Suppressor macrophage treated with lipopolysaccharide for 1 hour (primary cell): ENCODE measurements at places on chromosomes 13 and 19.

- no peak for DNase-seq
These were observed 382.8 kb upstream of the ZNF507 start for GRCh38 chr19:31962561-31962996.

- DNase-seq = peak; percentile 91
These were observed 14.8 kb downstream of the DHX34 start for GRCh38 chr19:47363758-47364531.

- DNase-seq = peak; percentile 80
These were observed 14.5 kb downstream of the KLK4 start for GRCh38 chr19:50896591-50897190.

DNA sequence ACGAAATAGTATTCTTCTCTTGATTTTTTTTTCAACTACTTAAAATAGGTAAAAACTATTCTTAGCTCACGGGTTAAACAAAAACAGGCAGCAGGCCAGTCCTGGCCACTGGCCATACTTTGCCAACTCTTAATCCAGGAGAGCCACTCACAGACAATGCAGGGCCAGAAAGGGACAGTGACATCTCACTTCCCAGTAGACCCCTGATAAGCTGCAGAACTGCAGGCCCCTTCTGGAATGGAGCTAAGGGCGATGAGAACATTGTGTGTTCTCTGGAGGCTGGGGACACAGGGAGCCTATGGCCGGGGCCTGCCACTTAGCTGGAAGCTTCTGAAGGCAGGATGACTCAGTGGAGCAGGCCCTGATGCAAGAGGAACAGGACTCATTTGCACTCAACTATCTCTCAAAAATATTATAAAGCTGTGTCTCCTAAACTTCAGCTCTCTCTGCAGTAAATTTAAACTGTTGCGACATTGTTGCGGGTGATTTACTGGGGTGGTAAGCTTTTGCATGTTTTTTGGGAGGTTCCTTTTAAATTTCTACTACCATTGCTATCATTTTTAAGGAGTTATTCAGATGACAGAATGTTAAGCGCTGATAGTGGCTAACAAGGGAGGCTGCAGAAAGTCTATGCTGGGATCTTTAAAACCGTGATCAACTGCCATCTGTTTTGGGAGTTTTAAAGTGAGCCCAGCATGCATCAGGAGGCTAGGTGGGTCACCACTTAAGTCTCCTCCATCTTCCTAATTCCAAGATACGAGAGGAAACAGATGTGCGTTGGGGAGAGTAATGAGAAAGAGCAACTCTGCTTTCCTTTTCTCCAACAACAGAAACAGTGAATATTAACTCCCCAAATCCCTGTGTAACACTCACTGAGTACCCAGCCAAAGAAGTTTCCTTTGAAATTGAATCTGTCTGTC lies 33.2 kb upstream of the KATNAL1 start:
- DNase-seq = peak; percentile 64

DNA sequence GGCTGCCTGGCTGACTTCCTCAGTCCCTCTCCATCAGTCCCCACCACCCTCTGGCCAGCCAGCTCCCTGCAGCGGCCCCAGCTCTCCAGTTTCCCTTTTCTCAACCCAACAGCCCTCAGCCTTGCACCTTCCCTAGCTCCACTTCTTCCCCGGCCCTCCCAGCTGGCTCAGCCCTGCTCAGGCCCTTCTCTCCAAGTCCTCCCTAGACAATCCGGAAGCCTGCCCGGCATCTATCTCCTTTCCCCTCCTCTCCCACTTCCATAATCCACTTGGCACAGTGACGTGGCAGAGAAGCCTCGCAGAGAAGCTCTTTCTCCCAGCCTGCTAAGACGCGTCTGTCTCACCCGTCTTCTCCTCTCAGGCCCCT lies 1.1 kb downstream of the UBXN6 start:
- DNase-seq = peak; percentile 70

GRCh38 chr13:41820581-41821237 lies 140.2 kb downstream of the VWA8 start:
- DNase-seq = no peak

DNA sequence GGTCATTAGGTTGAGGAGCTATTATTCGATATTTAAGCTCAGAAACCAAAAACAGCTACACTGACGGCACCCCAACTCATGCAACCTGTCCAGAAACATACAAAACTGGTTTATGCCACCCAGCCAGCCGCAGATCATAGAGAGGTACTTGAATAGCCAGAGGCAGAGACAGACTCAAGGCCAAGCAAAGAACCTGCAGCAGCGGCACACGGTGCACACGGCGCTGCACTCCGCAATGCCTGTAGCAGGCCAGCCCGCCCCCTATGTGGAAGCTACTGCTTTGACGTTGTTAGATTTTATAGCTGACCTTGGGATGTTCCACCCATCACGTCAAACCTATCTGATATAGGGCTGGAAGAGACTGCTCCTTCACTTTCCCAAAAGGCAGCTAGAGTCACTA lies 11.9 kb upstream of the DHRS12 start:
- DNase-seq = no peak

- no peak for DNase-seq
These were observed 629 bp downstream of the IZUMO4 start for GRCh38 chr19:2097203-2097885.

DNA sequence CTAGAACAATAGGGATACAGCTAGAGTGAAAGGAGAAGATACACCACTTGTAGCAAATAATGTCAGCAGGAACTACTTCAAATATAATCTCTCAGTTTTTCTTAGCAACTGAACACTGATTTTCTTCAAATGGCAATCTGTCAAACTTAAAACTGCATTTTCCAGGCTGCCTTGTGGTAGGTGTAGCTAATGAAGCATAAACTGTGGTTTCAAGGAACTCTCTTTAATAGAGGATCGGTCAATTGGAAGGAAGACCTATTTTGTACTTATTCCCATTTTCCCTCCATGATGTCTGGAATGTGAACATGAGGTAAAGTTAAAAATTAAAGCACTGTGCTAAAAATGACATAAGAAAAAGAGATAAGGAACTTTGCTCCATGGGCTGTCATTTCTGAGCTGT lies 1261.9 kb downstream of the PCDH17 start:
- no peak for DNase-seq

DNA sequence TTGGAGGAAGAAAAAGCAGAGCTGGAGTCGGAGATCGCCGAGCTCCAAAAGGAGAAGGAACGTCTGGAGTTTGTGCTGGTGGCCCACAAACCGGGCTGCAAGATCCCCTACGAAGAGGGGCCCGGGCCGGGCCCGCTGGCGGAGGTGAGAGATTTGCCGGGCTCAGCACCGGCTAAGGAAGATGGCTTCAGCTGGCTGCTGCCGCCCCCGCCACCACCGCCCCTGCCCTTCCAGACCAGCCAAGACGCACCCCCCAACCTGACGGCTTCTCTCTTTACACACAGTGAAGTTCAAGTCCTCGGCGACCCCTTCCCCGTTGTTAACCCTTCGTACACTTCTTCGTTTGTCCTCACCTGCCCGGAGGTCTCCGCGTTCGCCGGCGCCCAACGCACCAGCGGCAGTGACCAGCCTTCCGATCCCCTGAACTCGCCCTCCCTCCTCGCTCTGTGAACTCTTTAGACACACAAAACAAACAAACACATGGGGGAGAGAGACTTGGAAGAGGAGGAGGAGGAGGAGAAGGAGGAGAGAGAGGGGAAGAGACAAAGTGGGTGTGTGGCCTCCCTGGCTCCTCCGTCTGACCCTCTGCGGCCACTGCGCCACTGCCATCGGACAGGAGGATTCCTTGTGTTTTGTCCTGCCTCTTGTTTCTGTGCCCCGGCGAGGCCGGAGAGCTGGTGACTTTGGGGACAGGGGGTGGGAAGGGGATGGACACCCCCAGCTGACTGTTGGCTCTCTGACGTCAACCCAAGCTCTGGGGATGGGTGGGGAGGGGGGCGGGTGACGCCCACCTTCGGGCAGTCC lies 5.0 kb downstream of the FOSB start:
- no peak for DNase-seq
